Effector CD4-positive, alpha-beta T cell (primary cell): ENCODE measurements at places on chromosomes 5 and 9.

- no peak for DNase-seq
These were observed 68.5 kb upstream of the MELK start for GRCh38 chr9:36504156-36504555.

- DNase-seq, result no peak
These were observed 50.7 kb downstream of the PRRC1 start for GRCh38 chr5:127568166-127568565.

DNA sequence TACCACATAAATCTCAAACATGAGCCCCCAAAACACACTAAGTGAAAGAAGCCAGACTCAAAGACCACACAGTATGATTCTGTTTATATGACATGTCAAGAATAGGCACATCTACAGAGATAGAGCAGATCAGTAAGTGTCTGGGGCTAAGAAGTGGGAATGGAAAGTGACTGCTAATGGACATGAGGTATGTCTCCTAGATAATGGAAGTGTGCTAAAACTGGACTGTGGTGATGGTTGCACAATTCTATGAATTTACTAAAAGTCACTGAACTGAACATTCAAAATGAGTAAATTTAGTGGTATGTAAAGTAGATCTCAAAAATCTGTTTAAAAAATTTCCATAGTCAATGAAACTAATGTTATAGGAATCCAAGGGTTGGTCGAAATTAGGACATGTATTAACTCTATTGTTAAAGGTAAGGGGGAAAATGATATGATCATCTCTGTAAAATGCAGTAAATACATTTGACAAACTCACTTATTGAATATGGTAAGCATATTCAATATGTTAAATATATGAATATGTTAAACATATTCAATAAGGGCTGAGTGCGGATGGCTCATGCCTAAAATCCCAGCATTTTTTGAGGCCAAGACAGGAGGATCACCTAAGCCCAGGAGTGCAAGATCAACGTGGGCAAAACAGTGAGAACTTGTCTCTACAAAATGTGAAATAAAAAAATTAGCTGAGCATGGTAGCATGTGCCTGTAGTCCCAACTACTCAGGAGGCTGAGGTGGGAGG is 51.7 kb downstream of the NUP155 start:
- no peak for DNase-seq

GRCh38 chr9:96020792-96021550 is 145.5 kb downstream of the ERCC6L2 start:
- no peak for DNase-seq

GRCh38 chr9:21681641-21682040 is 120.8 kb upstream of the MTAP start:
- DNase-seq, result no peak

DNA sequence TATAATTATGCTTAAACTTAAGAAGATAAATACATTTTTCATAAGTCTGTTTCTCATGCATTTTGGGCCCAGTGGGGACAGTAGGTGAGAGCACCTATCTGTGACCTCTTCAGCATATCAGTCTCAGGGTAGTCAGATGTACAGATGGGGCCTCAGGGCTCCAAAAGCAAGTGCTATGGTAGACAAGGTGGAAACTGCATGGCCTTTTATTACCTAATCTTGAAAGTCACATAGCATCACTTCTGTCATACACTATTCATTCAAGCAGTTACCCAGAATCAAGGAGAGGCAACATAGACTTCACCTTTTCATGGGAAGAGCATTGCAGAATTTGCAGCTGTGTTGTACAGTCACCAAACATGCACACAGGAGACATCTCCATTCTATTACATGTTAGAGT is 94.8 kb downstream of the SV2C start:
- DNase-seq, result no peak

GRCh38 chr9:2613730-2614271 is 7.8 kb upstream of the VLDLR start:
- no peak for DNase-seq

- no peak for DNase-seq
These were observed 26.0 kb downstream of the ACTBL2 start for GRCh38 chr5:57456531-57457135.

DNA sequence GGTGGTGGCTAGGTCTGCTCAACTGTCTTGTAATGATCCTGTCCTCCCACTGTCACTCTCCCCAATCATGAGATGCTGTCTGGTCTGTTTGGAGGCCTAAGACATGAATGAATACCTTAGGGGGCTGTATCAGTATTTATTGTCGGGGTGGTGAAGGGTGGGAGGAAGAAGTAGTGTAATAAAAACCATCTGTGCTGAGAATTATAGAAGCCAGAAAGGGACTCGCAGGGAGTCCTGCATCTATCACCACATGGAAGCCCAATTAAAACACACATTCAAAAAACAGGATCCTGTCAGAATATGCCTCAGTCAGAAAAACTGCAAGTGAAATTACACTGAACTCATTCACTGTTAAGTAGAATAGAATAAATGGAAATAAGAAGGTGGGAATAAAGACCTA is 1134.3 kb upstream of the C9orf72 start:
- no peak for DNase-seq

- DNase-seq, result no peak
These were observed 18.4 kb upstream of the LRRC14B start for GRCh38 chr5:172841-173251.

DNA sequence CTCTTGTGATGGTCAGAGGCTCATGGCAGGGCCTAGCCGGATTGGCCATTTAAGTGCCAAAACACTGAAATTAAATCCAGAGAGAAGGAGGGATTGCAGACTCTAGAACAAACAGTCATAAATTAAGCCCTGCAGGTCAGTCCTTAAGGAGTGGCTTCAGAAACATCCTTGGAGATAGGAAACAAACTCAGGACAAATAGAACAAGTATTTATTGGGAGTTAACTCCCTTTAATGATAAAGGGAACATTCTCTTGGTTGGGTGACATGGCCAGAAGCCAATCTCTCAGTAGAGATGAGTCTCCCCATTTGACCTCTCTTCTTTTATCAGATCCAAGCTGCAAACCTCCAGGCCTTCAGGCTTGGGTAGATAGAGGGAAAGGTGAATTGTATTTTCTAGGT is 17.4 kb downstream of the PCSK5 start:
- no peak for DNase-seq

GRCh38 chr9:8924562-8924961 is 1125.0 kb upstream of the DMAC1 start:
- no peak for DNase-seq

DNA sequence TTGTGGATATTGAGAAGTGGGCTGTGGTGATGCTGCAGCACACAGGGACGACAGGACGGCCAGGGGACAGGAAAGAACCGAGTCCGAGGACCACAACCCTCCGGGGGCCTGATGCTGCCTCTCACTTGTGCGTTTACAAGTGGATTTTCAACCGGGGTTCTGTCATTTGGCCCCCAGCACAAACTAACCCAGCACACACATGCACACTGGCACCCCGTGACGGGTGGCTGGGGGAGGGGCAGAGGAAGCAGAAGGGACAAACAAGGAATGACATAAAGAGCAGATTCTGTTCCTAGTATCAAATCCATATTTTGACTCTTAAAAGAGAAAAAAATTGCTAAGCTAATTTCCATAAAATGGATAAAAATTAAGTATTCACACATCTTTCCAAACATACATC is 18.3 kb upstream of the ZFYVE16 start:
- no peak for DNase-seq

DNA sequence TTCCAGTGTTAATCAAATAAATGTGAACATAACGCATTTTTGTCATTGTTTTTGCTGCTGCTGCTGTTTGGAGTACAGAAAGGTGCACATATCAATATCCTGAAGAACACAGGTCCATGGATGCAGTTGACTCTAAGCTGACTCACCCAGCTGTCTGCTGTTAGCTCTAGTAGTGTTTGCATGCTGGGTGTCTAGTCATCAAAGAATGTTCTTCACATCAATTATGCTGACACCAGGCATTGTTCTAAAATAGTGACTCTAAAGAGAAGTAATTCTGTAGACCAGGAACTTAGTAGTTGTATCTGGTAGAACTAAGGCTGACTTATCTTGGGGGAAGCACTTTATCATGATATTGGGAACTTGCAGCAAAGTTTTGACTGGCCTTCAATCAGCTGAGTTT is 55.7 kb upstream of the DPYSL3 start:
- no peak for DNase-seq

GRCh38 chr9:97935276-97935675 is 2.7 kb downstream of the HEMGN start:
- DNase-seq, result no peak

DNA sequence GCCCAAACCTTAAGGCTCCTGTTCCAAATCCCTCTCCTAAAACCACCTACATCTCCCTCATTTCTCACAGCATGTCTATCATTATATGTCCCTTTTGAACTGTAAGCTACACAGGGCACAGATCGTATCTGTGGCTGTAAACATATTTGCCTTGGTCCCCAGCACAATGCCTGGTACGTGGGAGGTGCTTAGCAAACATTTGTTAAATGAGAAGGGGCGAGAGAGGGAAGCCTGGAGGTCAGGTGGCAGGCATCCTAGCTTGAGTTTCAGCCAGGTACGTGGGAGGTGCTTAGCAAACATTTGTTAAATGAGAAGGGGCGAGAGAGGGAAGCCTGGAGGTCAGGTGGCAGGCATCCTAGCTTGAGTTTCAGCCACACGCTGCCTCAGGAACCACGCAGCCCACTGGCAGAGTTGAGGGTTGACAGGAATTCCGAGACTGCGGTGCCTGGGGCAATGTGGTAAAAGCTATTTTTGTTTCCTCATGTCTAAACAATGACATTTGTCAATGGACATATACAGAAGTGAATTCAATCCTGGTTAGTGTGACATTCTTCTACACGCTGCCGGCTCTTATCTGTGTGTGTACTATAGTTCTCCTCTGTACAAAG is 113.6 kb downstream of the EFNA5 start:
- no peak for DNase-seq

DNA sequence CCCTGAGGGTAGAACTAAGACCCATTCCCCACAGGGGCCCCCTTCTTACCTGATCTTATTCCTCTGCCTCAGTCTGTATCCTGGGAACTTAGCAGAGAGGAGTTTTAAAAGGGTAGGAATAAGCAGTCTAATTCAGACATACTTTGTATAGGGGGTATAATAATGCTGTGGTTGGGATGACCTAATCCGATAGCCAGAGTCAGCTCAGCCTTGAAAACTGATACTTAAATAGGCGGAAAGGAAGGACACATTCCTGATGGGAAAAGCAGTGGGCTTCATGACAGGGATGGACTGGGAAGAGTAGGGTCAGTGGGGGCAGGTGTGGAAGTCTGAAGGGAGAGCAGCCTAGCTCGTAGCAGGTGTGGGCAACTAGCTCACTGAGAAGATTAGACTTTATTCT is 52.2 kb upstream of the TESK1 start:
- DNase-seq, result no peak

DNA sequence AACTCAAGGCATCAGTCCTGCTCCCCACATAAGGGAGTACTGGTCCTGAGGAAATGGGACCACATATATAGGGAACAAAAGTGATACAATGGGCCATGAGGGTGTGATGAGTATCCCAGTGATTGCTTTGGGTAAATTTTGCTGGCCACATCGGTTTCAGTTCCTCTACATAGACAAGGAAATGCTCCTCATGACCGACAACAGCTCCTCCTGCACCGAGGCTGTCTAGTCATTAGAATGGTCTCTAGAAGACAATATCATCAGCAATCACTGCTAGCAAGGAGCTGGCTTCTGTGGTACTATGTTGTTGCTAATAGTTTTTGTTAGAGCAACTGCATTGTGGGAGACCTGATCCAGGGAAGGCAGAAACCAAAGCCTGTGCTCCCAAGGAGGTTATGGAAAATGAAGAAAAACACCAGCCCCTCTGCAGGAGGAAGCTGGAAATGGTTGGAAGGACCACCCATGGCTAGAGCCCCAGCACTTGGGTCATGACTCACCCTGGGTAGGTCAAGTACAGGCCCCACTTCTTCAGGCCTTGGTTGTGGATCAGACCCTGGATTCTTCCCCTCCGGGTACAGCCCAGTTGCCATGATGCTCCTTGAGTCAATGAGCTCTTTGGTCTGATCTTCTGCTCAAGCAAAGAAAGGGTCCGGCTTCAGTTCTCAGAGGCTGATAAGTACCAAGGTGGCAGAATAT is 3.4 kb upstream of the CTSL start:
- no peak for DNase-seq

DNA sequence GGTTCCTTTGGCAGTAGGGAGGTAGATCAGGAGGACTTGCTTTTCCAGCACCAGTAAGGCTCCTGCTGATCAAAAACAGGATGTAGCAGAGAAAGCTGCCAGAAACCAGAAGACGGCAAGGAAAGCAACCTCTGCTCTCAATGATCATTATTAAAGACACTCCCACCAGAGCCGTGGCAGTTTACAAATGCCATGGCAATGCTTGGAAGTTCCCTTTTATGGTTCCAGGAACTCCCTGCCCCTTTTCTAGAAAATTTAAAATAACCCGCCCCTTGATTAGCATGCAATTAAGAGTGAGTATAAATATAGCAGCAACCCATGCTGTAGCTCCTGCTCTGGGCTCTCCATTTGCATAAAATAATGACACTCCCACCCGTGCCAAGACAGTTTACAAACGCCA is 16.1 kb downstream of the EQTN start:
- DNase-seq, result no peak

GRCh38 chr9:96236854-96237550 is 65.0 kb downstream of the HSD17B3 start:
- no peak for DNase-seq

DNA sequence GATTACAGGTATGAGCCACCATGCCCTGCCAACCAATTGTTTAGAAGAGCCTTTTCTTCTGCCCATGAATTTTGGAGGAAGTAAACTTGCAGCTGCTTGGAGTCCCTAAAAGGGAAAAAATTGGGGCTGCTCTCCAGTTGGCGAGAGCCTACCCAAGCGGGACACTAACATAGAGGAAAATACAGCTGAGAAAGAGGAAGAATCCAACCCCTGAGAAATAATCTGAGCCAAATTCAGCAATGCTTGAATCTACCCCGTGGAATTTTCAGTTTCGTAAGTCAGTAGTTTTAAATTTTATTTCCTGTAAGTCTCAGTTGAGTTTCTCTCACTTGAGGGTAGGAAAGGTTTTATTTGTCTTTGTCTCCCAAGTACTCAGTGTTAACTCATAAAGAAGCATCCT is 30.4 kb upstream of the UBTD2 start:
- DNase-seq, result no peak

GRCh38 chr5:13640270-13640669 is 304.2 kb downstream of the DNAH5 start:
- DNase-seq, result no peak

- no peak for DNase-seq
These were observed 785.3 kb upstream of the RIOK2 start for GRCh38 chr5:97968346-97968745.

DNA sequence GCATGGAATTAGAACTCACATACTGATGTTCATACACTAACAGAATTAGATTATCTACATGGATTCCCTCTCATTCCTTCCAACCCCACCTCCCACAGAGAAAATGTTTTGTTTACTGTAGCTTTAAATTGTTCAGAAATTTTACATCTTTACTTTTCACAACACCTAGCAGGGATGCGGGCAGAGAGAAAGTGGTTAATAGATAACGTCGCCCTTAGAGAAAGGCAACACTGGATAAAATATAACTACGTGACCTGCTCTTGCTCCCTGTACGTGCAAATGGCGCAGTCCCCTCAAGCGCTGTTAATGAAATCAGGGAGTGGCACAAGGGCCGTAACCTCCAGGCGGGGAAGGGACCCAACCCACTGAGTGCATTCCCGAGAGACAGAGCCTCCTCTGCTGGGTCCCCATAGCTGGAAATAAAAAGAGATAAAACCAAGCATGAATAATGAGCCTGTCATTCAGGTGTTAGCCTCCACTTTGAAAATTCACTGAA is 125.3 kb upstream of the DAPK1 start:
- no peak for DNase-seq
